ENCODE measurements at places on chromosomes 3 and 15. TPM values are rescaled to one million over a fixed set of nuclear protein-coding genes. Genes with fewer than 3 reads are reported as not detected.

DNA sequence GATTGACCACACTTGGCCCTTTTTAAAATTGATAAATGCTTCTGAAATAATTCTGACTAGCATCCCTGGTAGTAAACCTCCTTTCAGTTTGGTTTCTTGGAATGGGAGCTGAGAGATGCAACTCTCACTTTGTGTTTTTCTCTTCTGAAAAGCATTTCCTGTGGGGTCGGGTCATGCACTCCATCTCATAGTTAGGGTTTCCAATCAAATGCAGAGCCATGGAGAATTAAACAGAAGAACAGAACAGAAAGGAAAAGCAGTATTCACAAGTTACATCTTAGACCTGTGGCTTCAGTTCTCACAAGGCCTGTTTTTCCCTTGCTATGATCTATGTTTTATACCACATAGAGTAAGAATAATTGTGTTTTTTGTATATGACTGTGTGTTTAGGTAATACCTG is 39.7 kb downstream of the SENP2 start:
- DNase-seq, result no peak

- no peak for DNase-seq
These were observed 92.8 kb downstream of the GOLIM4 start for GRCh38 chr3:168002786-168003368.

DNA sequence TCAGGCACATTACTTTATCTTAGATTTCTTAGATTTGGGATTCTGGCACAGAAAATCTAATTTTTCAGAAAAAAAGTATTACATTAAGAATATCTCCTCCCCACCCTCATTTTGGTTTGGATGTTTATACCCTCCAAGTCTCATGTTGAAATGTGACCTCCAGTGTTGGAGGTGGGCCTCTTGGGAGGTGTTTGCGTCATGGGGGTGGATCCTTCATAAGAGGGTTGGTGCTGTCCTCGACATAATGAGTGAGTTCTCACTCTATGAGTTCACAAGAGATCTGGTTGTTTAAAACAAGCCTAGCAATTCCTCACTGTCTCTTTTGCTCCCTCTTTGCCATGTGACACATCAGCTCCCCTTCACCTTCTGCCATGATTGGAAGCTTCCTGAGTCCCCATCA is 45.6 kb upstream of the WWTR1 start:
- no peak for DNase-seq

- no peak for DNase-seq
These were observed 16.6 kb upstream of the IREB2 start for GRCh38 chr15:78421238-78421965.

DNA sequence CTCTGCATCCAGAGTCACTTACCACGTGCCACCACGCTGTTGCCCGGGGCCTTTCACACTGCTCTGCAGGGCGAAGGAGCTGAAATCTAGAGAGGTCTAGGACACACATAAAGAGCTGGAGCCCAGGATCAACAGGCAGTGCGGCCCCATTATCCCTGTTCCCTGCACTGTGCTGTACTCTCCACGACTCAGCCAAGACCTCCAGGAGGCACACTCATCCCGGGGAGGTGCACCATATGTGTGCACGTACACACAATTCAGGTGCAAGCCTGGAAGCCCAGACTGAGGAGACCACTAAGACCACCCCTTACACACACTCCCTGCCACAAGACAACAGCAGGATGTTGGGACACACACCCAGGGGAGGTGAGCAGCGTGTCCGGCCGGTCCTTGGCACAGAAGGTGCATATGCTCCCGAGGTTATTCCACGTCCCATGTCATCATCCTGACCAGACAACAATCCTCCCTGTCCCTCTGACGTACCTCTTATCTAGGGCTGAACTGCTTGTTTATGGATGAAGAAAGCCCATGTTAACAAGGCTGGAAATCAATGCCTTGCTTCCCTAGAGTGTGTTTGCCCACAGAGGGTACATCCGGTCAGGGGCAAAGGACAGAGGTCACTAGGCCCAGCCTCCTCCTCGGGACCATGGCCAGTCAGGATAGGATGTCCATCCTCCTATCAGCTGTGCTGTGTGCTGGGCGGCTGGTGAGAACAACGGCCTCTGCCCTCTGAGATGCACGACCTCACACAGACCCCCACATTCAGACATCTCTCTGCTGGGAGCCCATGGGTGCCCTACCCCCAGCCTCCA is 16.1 kb downstream of the KLF15 start:
- DNase-seq, result peak; percentile 84

GRCh38 chr3:12318758-12319621 is 30.1 kb downstream of the PPARG start:
- no peak for DNase-seq

DNA sequence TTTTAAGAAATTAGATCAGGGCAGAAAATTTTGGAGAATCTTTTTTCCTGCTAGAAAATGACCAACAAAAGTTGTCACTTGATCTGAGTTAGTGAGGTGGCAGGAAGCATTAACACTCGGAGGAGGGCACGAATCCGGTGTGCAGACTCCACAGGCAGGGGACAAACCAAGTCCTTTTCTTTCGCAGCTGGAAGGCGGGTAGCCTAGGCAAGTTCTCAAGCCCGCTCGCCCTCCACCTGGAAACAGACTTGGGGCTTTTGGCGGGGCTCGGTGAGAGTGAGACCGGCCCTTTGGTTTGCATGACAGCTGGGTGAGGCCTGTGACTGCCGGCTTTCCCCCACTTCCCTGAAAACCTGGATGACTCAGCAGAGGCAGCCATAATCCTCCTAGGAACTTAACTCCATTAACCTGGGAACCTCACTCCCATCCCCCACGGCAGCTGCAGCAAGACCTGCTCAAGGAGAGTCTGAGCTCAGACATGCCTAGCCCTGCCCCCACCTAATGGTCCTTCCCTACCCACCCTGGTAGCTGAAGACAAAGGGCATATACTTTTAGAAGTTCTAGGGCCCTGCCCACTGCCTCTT is 134.8 kb downstream of the MFSD1 start:
- no peak for DNase-seq

DNA sequence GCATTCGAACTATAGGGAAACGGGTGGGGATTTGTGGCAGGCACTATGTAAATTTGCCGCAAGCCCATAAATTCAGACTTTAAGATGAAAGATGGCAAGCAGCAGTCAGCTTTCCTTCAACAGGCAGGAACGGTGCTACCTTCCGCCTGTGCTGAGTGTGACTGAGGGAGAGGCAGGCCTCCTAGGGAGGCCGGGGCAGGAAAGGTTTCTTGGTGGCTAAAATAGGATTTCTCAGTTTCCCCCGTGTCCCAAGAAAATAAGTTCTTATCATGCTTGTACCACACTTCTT is 12.5 kb downstream of the FLNB start:
- DNase-seq, result no peak

- DNase-seq, result no peak
These were observed 230.7 kb downstream of the ZNF385D start for GRCh38 chr3:21520106-21520963.

Gene TTC21A
- total RNA-seq, result 8.5 TPM

Gene ERICH6
- under 0.01 TPM for total RNA-seq
